ENCODE measurements at places on chromosomes 3 and 15.

GRCh38 chr3:54426381-54426780, 304.0 kb downstream of the CACNA2D3 start:
- no peak for DNase-seq

- no peak for DNase-seq
These were observed 46.5 kb downstream of the PSMD6 start for GRCh38 chr3:63976872-63977200.

DNA sequence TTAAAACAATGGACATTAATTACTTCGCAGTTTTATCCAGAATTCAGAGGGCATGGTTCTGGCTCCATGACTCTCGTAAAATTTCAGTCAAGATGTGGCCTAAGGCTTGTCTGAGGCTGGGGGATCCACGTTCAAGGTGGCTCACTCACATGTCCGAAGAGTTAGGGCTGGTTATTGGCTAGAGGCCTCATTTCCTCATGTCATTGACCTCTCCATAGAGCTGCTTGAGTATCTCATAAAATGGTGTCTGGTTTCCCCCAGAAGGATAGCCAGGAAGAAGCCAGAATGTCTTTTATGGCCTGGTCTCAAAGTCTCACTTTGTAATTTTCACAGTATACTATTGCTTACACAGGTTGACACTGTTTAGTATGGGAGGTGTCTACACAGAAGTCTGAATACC, 67.3 kb upstream of the DCBLD2 start:
- no peak for DNase-seq

DNA sequence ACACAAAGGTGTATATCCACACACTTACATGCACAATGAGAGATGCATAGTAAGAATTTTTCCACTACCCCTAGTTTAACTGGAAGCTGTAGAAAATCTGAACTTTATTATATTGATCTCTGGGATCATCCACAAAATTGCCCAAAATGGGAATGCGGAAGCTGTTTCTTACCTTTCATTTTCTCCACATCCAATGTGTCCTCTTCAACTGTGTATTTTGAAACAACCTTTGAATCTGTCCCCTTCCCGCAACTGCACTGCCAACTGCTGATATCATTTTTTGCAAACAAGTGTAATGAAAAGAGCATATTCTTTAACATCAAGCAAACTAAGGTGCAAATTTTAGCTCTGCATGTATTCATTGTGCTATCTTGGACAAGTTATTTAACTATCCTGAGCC, 427.6 kb upstream of the TPRG1 start:
- DNase-seq = no peak

GRCh38 chr15:68208136-68208535, 3.0 kb upstream of the CALML4 start:
- no peak for DNase-seq

DNA sequence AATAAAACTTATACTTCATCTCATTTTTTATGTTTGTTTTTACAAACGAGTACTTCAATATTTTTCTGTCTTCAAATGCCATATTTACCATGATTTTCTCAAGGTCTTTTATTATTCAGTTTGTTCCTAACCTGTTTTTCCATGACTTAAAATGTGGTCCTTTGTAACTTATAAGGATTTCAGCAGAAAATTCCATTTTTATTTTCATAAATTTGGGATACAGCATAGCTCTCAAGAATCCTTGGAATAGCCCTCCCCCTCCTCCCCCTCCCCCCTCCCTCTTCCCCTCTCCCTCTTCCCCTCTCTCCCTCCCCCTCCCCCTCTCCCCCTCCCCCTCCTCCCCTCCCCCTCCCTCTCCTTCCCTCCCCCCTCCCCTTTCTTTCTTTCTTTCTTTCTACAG, 14.9 kb upstream of the STX19 start:
- no peak for DNase-seq

DNA sequence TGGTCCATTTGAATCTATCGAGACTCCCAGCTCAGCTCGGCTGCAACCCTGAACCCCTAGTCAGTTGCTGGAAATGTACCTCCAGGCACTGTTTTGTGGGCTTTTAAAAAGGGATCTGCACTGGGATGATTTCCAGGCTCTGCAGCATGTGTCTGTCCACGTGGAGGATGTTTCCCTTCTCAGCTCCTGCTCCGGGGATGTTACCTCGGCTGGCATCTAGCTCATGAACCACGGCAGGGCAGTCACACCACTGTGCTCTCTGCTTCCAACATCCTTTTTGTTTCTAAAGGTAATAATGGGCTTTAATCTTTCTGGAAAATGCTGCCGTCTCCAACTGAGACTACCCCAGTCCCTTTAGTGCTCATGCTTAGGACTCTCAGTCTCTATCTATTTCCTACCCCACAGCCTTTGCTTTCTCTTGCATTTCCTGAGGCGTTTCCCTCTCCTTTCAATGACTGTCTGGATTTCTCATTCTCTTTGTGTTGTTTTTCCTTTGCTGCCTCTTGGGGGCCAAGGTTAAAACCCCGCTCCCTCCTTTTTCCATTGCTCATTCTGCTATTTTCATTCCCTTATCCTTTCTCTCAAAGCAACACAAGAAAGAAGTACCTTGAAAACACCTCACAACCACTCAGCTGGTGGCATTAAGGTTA, 42.9 kb upstream of the AKAP13 start:
- DNase-seq = no peak
